ENCODE measurements at places on chromosomes 2 and 18.

DNA sequence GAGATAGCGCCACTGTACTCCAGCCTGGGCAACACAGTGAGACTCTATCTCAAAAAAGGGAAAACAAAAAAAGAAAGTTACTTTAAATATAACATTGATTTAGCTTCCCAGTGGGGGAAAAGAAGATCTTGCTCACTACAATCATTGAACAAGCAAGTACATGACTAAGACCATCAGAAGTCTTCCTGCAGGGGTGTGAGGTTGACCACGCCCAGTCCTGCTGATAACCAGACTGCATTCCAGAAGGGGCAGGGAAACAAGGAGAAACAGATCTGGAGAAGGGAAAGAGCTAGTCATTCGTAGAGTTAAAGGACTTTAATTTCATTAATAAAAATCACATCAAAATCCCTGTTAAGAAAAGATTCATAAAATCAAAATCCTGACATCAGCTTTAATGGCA lies 77.5 kb downstream of the EPHA4 start:
- DNase-seq = no peak

- no peak for DNase-seq
Measured at GRCh38 chr2:101947374-101947773, 44.4 kb upstream of the IL1R2 start.

DNA sequence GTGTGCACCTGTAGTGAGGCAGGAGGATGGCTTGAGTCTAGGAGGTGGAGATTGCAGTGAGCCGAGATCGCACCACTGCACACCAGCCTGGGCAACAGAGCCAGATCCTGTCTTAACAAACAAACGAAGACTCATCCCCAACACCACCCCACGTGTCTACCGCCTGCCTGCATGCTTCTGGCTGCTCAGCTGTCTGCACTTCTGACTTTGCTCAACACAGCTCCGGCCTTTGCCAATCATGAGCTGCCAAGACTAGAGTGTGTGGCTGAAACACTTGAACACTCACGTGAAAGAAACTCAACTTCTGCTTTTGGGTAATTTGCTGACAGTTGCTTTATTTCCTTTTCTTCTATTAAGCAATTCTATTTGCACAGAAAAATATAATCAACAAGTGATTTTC lies 32.1 kb upstream of the SP3 start:
- DNase-seq = no peak

- DNase-seq = no peak
Measured at GRCh38 chr18:13745696-13746095, 19.2 kb downstream of the RNMT start.

- DNase-seq = no peak
Measured at GRCh38 chr18:26356045-26356785, 130.0 kb downstream of the TAF4B start.

- DNase-seq = no peak
Measured at GRCh38 chr2:118986738-118987137, 44.7 kb downstream of the MARCO start.

- DNase-seq = no peak
Measured at GRCh38 chr2:63500398-63500797, 87.9 kb downstream of the WDPCP start.

- DNase-seq = no peak
Measured at GRCh38 chr2:7436096-7436906, 519.1 kb downstream of the RNF144A start.

GRCh38 chr2:163655667-163656066 lies 80.1 kb downstream of the FIGN start:
- DNase-seq = no peak

DNA sequence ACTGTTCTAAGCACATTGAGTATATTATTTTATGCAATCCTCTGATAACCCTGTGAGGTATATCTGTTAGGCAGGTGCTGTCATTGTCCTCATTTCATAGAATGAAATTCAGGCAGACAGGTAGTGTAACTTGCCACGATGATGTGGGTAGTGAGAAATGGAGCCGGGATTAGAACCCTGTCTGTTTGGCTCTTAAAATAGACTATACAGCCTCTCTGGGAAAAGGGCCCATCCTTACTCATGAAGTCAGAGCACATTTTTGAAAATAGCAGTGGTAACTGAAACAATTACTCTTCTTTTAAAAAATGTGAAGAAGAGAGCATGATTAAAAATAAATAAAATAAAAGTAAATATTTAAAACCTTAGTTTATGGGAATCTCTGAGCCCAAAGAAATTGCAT lies 23.0 kb downstream of the FAM171B start:
- no peak for DNase-seq

- DNase-seq = no peak
Measured at GRCh38 chr18:5317186-5317585, 21.7 kb upstream of the ZBTB14 start.

- DNase-seq = no peak
Measured at GRCh38 chr2:68387408-68388350, 22.6 kb downstream of the PLEK start.
